ENCODE measurements at places on chromosomes 5 and 9. TPM values are rescaled to one million over a fixed set of nuclear protein-coding genes. Genes with fewer than 3 reads are reported as not detected.

The ADRB2 gene
- 29.4 TPM for polyA plus RNA-seq

The SLC6A19 gene
- polyA plus RNA-seq, result not detected

The CTXN3 gene
- 0.10 TPM for polyA plus RNA-seq

The PRRX2 gene
- not detected for polyA plus RNA-seq

The SLC27A6 gene
- 1.1 TPM for polyA plus RNA-seq

The CLIC3 gene
- 9.4 TPM for polyA plus RNA-seq

The NTRK2 gene
- 0.08 TPM for polyA plus RNA-seq

The BTNL8 gene
- not detected for polyA plus RNA-seq

The GABRA6 gene
- not detected for polyA plus RNA-seq

The TRIO gene
- polyA plus RNA-seq, result 56.6 TPM

The CYLC2 gene
- not detected for polyA plus RNA-seq

The NAIP gene
- 1.7 TPM for polyA plus RNA-seq

The SLC6A7 gene
- not detected for polyA plus RNA-seq

The SYK gene
- 1.8 TPM for polyA plus RNA-seq

The PCDHGB4 gene
- 1.6 TPM for polyA plus RNA-seq

The PCDHGA11 gene
- polyA plus RNA-seq, result 2.5 TPM

The CDC20B gene
- 0.03 TPM for polyA plus RNA-seq

The CCNJL gene
- polyA plus RNA-seq, result 2.1 TPM

The IRF1 gene
- 6.2 TPM for polyA plus RNA-seq

The XRCC4 gene
- 10.9 TPM for polyA plus RNA-seq

The SCGB3A2 gene
- polyA plus RNA-seq, result not detected

The CD74 gene
- polyA plus RNA-seq, result 1.3 TPM

The KCNN2 gene
- polyA plus RNA-seq, result 0.09 TPM

The IL4 gene
- polyA plus RNA-seq, result not detected

The ARHGEF28 gene
- 24.2 TPM for polyA plus RNA-seq

The EGFL7 gene
- polyA plus RNA-seq, result 6.2 TPM

The F2R gene
- polyA plus RNA-seq, result 58.0 TPM

The PHF2 gene
- 3.7 TPM for polyA plus RNA-seq

The SPAG8 gene
- polyA plus RNA-seq, result 0.06 TPM

The NADK2 gene
- polyA plus RNA-seq, result 15.4 TPM

The C8G gene
- 0.72 TPM for polyA plus RNA-seq

The PCDHGA12 gene
- polyA plus RNA-seq, result 1.9 TPM

The TOR4A gene
- 5.8 TPM for polyA plus RNA-seq

The FAM240B gene
- polyA plus RNA-seq, result not detected

The HAND1 gene
- not detected for polyA plus RNA-seq

The PTAR1 gene
- polyA plus RNA-seq, result 11.5 TPM

The IRX1 gene
- polyA plus RNA-seq, result 2.4 TPM

The MXD3 gene
- polyA plus RNA-seq, result 0.97 TPM

The PRDM9 gene
- polyA plus RNA-seq, result not detected

The ABO gene
- not detected for polyA plus RNA-seq

The HIGD2A gene
- 74.6 TPM for polyA plus RNA-seq

The PCDHA9 gene
- 0.01 TPM for polyA plus RNA-seq

The LCN15 gene
- polyA plus RNA-seq, result not detected

The LCN9 gene
- not detected for polyA plus RNA-seq

The CDKN2B-AS1 gene
- polyA plus RNA-seq, result 1.4 TPM

The RNF183 gene
- polyA plus RNA-seq, result not detected

The ARID3C gene
- polyA plus RNA-seq, result 0.05 TPM

The CDH18 gene
- polyA plus RNA-seq, result 0.63 TPM

The EQTN gene
- polyA plus RNA-seq, result 0.21 TPM

The USP20 gene
- polyA plus RNA-seq, result 9.1 TPM

The TRIM7 gene
- polyA plus RNA-seq, result 27.6 TPM
